ENCODE measurements at places on chromosomes 16 and 17.

DNA sequence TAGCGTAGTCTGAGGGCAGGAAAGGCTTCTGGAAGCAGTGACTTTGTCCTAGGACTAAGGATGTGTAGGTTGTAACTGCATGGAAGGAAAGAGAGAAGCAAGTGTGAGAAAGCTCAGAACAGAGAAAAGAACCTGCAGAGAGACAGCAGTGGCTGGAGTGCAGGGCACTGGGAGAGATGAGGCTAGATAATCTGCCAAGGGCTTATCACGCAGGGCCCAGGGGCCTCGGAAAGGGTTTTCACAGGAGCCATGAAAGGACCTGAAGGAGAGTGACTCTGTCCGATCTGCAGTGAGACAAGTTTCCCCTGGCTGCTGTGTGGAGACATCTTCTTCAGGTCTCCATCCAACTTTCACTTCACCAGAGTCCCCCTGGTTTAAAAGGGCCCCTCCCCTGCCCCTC is 7.1 kb upstream of the SRCAP start:
- no peak for DNase-seq

- no peak for DNase-seq
Observed at GRCh38 chr16:68436581-68436980, 11.7 kb downstream of the SMPD3 start.

- no peak for DNase-seq
Observed at GRCh38 chr16:83494459-83494858, 313.3 kb upstream of the HSBP1 start.

- DNase-seq: no peak
Observed at GRCh38 chr16:23943604-23944003, 107.8 kb downstream of the PRKCB start.

DNA sequence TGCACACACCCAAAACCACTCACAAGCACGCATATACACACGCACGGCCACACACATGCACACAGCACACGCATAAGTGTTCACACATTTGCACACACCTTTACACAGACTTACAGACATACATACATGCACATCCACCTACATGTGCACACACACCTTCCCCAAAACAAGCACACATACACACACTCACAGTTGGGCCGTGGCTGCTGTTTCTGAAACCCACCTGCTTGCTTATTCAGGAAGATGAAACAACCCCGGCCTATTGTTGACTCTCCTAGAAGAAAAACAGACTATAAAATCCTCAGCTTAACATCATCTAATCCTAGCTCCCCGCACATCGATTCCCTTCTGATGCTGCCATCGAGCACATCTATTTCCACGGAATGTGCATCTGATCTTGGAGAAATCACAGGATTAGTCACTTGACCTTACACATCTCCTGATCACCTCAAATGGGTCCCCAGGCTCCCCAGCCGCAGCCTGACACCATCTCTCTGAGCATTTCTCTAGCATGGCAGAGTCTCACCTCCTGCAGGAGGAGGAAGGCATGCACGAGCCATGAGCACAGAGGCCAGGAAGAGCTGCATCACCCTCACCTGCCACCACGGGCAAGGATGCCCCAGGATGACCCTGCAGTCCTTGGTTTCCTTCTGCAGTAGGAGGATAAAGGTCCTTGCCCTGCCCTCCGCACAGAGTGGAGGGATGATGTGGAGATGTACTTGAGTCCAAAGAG is 105.8 kb upstream of the CDH5 start:
- peak; percentile 32 for DNase-seq

DNA sequence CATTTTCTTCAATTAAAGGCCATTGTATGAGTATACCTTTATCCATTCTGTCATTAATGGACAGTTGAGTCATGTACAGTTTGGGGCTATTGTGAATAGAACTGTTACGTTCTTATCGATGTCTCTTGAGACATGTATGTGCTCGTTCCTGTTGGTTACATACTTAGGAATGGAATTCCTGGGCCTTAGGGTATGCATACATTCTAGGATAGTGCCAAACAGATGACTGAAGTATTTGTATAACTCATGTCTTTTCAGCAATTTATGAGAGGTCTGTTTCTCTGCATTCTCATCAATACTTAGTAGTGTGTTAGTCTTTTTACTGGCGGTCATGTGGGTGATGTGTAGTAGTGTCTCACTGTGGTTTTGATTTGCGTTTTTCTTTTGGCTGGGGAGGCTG is 81.2 kb downstream of the USP22 start:
- DNase-seq: no peak
